ENCODE measurements at places on chromosomes 7 and 10.

DNA sequence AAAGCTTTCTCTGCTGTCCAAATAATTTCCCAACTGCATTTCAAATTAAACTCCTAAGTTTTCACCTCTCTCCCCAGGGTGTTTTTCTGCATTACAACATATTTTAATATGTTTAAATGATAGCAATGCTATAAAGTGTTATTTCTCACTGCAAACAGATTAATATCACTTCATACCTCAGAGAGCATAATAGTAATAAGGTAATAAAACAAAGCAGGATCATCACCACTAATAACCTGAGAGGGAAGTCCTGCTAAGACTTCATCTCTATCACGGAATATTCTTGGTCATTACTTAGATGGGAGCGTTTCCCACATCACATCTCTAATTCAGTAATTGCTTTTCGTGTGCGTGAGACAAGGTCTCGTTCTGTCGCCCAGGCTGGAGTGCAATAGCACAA lies 168.8 kb downstream of the PARD3 start:
- no peak for DNase-seq

GRCh38 chr10:85787393-85787792 lies 579.2 kb downstream of the GRID1 start:
- no peak for DNase-seq

DNA sequence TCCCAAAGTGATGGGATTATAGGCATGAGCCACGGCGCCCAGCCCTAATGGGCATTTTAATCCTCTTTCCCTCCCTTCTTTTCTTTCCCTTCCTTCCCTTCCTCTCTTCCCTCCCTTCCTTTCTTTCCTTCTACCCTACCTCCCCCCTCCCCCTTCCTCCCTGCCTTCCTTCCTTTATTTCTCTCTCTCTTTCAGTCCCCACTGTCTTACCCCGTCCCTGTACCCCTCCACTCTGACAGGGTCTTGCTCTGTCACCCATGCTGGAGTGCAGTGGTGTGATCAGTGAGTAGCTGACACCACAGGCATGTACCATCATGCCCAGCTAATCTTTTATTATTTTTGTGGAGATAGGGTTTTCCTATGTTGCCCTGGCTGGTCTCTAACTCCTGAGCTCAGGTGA lies 24.2 kb downstream of the LCOR start:
- DNase-seq = no peak

GRCh38 chr10:117684046-117684610 lies 141.6 kb downstream of the EMX2 start:
- DNase-seq = no peak

DNA sequence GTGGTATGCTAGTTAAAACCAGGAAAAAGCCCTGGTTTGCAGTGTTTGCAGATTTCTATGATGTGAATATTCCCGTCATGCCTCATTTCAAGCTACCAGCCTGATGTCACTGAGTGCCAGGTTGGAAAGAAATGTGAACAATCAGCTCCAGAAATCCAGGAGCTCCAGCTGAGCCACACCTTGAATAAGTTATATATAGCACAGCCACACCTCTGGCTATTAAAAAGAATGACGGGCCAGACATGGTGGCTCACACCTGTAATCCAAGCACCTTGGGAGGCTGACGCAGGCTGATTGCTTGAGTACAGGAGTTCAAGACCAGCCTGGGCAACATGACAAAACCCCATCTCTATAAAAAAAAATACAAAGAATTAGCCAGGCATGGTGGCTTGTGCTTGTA lies 18.7 kb upstream of the SLF2 start:
- DNase-seq = no peak

GRCh38 chr10:4125776-4126175 lies 340.8 kb upstream of the KLF6 start:
- no peak for DNase-seq

DNA sequence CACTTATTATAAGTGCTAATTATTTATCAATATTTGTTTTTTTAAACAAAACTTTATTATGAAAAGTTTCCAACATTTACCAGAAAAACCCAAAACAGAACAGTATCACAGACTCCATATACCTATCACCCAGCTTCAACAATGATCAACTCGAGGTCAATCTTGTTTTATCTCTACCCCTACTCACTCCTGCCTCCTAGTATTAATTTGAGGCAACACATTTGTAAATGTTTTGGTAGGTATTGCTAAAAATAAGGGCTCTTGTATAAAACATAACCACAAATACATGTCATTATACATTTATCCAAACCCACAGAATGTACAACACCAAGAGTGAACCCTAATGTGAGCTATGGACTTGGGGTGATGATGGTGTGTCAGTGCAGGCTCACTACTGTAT lies 15.9 kb upstream of the CDH23 start:
- DNase-seq = no peak

DNA sequence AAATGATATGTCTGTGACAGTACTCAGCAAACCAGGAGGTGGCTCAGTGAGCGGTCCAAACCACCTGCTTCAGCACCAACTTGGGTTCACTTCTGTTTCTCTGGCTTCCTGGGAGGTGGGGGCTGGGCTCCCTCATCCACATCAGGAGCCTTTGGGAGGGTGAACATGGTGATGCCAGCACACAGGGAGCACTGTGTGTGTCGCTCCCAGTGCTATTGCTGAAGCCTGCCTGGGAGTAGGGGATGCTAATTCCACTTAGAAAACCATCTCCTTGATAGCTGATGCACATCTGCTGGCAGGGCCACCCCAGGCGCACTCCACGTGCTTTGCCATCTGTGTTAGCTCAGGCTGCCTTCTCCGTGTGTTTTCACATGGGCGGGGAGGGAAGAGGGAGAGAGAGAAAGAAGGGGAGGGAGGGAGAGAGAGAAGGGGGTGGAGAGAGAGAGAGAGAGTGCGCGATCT lies 58.0 kb downstream of the RAMP3 start:
- DNase-seq = no peak

- DNase-seq = no peak
Observed at GRCh38 chr7:43938892-43939482, 12.8 kb downstream of the UBE2D4 start.

DNA sequence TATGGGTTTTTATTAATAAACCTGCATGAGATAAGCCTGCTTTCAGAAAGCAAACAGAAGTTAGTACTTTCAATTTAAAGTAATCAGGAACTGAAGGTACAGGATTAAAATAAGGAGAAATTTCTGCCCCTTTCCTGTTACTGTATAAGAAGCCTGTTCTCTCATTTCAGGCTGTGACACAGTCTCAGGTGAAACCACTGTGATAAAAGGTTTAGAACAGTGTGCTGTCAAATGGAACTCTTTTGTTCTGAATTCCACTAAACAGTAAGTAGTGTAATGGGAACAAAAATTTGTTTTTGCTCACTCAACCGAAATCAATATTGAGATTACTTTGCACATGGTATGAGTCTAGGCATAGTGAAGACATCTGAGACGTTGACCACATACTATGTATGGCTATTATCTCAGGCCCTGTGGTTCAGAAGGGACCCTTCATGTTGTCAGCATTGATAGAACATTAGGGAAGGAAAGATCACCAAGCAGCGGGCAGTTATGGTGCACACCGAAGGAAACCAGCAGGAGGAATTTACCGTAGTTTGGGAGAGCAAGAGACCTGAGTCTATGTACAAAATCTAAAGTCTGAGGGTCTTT lies 14.9 kb downstream of the HEPACAM2 start:
- no peak for DNase-seq

- DNase-seq = no peak
Observed at GRCh38 chr10:123757853-123758252, 91.7 kb downstream of the GPR26 start.

GRCh38 chr7:82542665-82543064 lies 99.1 kb upstream of the CACNA2D1 start:
- DNase-seq = no peak

GRCh38 chr7:30458311-30458710 lies 20.3 kb downstream of the NOD1 start:
- DNase-seq = no peak

GRCh38 chr10:103506061-103506460 lies 12.6 kb downstream of the NEURL1 start:
- no peak for DNase-seq

- no peak for DNase-seq
Observed at GRCh38 chr10:49512121-49512809, 26.7 kb downstream of the ERCC6 start.

GRCh38 chr7:150959739-150960734 lies 18.1 kb downstream of the KCNH2 start:
- no peak for DNase-seq

GRCh38 chr10:29057822-29058331 lies 231.0 kb upstream of the LYZL1 start:
- DNase-seq = no peak

DNA sequence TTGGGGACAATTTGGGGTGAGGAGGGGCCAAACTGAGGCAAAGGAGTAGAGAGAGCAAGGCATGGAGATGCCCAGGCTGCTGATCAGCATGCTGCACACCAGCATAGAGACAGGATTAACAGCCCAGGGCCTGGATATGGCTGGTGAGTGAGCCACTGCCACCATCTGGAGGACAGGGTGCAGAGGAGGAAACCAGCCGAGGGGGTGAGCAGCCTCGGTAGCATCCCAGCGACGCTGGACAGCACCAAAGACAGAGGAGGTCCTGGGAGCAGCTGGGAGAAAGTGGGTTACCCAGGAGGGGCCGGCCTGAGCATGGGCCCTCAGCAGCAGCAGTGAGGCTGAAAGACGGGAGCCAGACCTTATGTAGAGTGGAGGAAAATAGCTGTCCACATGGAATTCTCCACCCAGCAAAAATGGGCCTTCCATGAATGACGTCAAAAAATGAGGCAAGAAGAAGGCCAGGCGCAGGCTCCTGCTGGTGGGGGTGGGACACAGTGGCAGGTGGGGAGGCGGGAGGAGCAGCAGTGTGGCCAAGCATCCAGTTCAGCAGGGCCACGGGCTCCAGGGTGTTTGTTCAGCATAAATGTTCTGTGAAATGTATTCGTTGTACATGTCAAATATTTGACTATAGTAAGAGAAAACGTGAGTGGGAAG lies 16.7 kb downstream of the RET start:
- DNase-seq = no peak

GRCh38 chr10:43739161-43739560 lies 90.5 kb upstream of the ZNF32 start:
- no peak for DNase-seq

GRCh38 chr7:93442478-93443224 lies 131.9 kb downstream of the CALCR start:
- no peak for DNase-seq

- no peak for DNase-seq
Observed at GRCh38 chr7:110675383-110676103, 415.4 kb upstream of the LRRN3 start.

GRCh38 chr7:99713995-99714570 lies 20.9 kb downstream of the CYP3A7 start:
- no peak for DNase-seq

DNA sequence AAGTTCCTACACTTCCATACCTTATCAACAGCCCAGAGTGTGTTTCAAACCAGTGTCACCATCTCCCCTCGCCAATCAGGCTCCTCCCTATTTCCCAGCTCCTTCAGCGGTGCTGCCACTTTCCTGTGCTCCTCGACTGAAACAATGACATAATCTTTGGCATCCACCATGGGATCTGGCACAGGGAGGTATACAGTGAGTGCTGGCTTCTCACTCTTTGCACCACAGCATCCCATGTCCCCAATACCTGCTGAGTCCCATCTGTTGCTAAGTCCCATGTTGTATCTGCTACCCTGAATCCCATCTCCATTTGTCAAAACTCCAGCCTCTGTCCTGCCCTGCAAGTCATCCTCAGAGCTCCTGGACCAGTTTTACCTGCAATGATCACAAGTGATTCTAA lies 15.4 kb downstream of the PAXIP1 start:
- no peak for DNase-seq

DNA sequence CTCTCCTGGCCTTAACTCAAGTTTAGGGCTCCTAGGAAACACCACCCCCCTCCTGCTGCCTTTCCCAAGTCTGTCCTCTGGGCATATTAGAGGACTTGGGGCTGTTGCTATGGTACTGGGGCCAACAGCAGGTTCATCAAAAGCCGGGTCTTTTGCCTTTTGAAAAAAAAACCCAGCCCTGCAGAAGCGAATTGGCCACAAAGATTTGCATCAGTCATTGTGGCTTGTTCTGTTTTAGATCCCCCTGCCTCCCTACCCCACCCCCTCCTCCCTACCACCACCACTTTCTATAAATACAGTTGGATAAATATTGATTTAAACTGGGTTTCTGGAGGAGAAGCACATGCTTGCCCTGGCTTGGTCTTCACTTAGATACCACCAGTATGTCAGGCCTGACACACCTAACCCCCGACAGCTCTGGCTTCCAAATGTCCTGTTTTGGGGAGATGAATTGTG lies 7.0 kb downstream of the MXI1 start:
- no peak for DNase-seq

DNA sequence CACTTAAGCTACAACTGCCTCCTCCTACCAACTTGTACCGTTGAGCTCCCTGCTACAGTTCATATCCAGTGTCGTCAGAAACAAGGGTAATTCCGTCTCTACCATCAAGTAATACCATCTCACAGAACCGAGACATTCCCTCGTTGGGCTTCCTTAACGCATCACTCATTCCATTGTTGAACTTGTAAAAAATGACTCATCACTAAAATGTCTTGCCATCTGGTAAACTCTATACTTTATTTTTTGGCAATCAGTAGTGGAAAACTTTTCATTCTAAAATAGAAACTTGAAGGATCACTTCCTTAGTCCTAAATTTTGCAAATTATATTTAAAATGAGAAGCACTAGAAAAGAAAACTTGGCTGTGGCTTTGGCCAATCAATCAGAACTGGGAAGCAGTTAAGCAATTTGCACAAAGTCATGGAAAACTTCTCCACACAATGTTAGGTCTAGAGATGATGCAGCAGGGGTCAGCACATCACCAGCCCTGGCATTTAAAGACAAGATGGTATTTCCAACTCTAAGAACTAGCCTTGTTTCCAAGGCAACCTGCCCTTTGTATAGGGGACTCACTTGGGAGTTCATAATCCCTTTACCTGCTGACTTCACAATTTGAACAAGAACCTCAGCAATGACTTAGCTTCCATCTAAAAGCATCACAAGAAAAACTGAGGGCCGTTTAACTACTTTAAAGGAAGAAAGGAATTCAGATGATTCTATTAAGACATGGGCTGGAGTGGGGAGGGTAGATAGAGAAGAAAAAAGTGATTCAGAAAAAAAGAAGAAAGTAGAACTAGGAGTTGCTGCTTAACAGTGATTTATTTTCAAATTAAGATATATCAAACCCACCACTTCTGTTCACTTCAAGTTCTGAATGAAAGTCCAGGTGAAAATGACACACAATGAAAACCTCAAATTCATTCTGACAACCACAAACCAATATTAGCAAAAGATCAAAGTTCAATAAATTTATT lies 288.1 kb downstream of the PARD3 start:
- no peak for DNase-seq
